Bladder microvascular endothelial cell (primary cell): ENCODE measurements at places on chromosomes 5 and 9. TPM values are rescaled to one million over a fixed set of nuclear protein-coding genes. Genes with fewer than 3 reads are reported as not detected.

PTGS1 gene
- 0.97 and 5.9 TPM in 2 replicates for total RNA-seq

FABP6 gene
- total RNA-seq, result not detected in 2 replicates

PCDHA13 gene
- not detected in 2 replicates for total RNA-seq

FOXE1 gene
- total RNA-seq, result not detected in 2 replicates

HNRNPK gene
- 490 and 707 TPM in 2 replicates for total RNA-seq

PCDHGA9 gene
- total RNA-seq, result 0.97 and 4.5 TPM in 2 replicates

GPX3 gene
- 7.3 and 14.5 TPM in 2 replicates for total RNA-seq

ANKRD34B gene
- not detected in 2 replicates for total RNA-seq

TMC1 gene
- total RNA-seq, result 1.3 and 2.4 TPM in 2 replicates

RAB3C gene
- 1.1 and 2.3 TPM in 2 replicates for total RNA-seq

PRR7 gene
- 1.6 TPM in 2 replicates for total RNA-seq

SPOCK1 gene
- 1.6 and 20.9 TPM in 2 replicates for total RNA-seq

ZNF483 gene
- total RNA-seq, result 0.81 and 2.1 TPM in 2 replicates

PCDHA9 gene
- 0.06 TPM in 1 of 2 replicates, not detected in the other for total RNA-seq

LHX3 gene
- not detected in 2 replicates for total RNA-seq

IL3 gene
- total RNA-seq, result not detected in 2 replicates

PGM5 gene
- 2.6 and 108 TPM in 2 replicates for total RNA-seq

RANBP3L gene
- 0.25 TPM in 1 of 2 replicates, not detected in the other for total RNA-seq

MAPKAP1 gene
- total RNA-seq, result 58.4 and 87.6 TPM in 2 replicates

TPD52L3 gene
- not detected in 2 replicates for total RNA-seq

ADRA1B gene
- under 0.01 and 0.76 TPM in 2 replicates for total RNA-seq

SUSD3 gene
- total RNA-seq, result 0.16 TPM in 1 of 2 replicates, not detected in the other

SLC45A2 gene
- not detected in 2 replicates for total RNA-seq

OBP2A gene
- total RNA-seq, result not detected in 2 replicates

PROB1 gene
- 2.1 and 5.8 TPM in 2 replicates for total RNA-seq

GFI1B gene
- total RNA-seq, result not detected in 2 replicates

SPINK7 gene
- not detected in 2 replicates for total RNA-seq

DAB2IP gene
- 16.7 and 33.6 TPM in 2 replicates for total RNA-seq

CDC20B gene
- total RNA-seq, result 0.06 TPM in 1 of 2 replicates, not detected in the other

IL17B gene
- not detected in 2 replicates for total RNA-seq
